Mesendoderm (in vitro differentiated cells): ENCODE measurements at places on chromosomes 5 and 9.
A peak's percentile ranks its signal among the peaks of the same experiment; 100 is the strongest.

GRCh38 chr9:127721391-127721821 lies 5.5 kb downstream of the TTC16 start:
- DNase-seq, result no peak

- DNase-seq, result no peak
Measured at GRCh38 chr5:61115968-61116367, 46.3 kb downstream of the SMIM15 start.

GRCh38 chr9:105118636-105119035 lies 125.8 kb upstream of the SLC44A1 start:
- peak; percentile 58 for DNase-seq

DNA sequence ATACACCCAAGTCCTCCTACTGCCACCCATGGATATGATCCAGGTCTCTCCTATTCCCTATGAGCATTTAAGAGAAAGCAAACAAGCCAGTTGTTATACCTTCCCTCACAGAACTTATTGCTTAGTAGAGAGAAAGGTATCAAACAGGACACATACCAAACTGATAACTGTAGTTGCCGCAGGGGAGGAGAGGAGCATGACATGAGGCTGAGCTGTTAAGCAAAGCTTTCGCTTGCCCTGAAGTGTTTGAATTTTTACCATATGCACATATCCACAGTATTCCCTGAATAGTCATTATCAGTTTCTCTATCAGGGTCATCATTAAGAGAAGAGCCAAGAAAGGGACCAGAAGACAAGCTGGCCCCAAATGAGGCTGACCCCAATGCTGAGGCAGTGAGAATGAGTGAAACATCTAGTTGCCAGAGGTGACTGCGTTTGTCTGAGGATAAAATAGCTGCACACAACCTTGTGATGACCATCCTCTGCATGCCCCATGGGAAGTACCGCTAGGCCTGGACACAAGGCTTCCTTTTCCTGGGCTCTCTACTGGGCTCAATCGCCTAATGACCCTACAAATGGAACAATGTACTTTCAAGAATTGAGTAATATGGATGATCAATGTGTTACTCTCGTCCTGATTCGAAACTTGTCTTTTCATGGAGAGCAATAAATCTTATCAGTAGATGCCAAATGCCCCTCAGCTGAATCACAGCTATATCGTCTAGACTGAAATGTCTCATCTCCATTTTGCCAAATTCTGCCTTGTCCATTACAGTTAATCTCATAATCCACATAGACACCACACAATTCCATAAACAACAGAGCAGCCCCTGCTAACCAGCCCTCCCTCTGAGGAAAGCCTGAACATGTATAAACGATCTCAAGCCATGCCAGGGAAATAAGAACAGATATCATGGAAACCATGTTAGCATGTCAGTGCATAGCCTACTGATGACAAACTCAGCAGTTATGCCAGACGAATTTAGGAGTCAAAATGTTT lies 4.3 kb upstream of the IFNK start:
- DNase-seq, result peak; percentile 53

DNA sequence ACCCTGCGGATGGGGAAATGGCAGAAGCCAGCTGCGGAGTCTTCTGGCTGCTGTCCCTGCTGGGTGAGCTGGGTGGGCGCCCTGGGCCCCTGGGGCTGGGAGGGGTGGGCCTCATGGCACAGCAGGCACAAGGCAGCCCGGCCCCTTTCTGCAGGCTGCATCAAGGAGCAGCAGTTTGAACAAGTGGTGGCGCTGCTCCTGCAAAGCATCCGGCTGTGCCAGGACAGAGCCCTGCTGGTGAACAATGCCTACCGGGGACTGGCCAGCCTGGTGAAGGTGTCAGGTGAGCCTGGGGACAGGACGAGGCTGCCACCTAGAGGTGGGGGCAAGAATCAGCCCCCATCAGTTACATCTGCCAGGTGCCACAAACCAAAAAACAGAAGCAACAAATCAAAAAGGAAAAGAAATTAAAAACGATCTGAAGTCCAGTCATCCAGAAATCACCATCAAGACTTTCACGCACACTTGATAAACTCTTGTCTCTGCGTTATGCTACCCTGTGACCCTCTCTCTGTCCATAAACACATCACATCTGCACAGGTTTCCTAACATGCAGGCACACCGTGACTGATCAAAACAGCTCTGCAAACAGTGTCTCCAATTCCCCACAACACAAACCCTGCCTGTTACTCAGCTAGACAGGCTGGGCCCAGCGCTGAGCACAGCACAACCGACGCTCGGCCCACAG lies 13.9 kb downstream of the REXO4 start:
- peak; percentile 57 for DNase-seq

DNA sequence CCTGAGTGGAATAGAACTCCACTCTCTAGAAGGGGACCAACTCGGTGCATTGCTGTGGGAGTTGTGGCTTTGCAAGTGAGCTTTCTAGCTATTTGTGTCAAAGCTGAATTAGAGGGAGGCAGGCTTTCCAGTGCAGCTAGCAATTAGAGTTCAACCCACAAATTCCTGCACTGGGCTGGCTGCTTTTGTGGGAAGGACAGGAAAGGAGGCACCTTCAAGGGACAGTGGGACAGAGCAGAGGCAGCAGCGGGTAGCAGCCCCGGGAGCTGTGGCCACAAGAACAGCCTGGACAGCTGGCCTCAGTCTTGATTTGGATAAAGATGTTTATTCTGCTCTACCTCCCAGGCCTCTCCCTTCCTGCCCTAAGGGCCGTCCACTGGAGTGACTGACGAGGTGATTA lies 83.7 kb upstream of the SLIT3 start:
- no peak for DNase-seq

- DNase-seq, result peak; percentile 93
Measured at GRCh38 chr9:81596679-81597418, 92.5 kb downstream of the TLE1 start.

GRCh38 chr9:106860721-106861639 lies 2.0 kb upstream of the ZNF462 start:
- DNase-seq, result peak; percentile 88

- no peak for DNase-seq
Measured at GRCh38 chr5:90134892-90135291, 274.7 kb downstream of the CETN3 start.

DNA sequence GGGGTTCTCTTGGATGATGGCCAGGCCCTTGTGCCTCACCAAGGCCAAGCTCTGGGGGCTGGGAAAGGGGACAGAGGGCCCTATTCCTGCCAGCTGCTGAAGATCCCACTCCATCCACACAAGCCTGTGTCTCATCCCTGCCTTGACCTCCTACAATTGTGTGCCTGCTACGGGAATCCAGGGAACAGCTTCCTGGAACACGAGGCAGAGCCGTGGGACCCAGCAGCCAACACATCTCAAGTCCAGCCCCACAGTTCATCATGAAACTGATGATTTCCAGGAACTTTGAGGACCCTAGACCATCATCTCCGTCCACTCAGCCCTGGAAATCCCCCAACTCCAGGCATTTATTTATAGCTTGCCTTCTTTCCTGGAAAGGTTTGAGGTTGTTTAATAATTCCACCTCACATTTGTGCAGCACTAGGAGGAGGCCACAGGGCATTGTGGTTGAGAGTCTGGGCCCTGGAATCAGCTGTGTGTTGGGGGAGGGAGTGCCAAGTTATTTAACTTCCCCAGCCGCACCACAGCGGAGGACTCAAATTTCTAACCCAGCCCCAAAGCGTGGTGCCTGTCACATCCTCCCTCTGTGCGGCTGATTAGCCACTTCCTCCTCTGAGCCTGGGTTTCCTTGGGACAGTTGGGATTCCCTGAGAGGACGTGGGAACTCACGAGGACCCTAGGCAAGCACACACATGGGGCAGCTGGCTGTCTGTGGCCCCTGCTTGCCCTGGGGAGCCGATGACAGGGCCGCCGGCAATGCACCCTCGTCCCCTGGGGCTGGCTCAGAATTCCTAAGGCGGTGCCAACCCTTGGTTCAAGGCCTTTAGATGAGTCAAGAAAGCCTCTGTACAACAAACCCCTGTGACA lies 58.2 kb upstream of the GGTA1 start:
- DNase-seq, result peak; percentile 89

GRCh38 chr5:74895906-74896305 lies 29.7 kb upstream of the FAM169A start:
- DNase-seq, result no peak

- DNase-seq, result no peak
Measured at GRCh38 chr9:115385383-115386122, 267.6 kb upstream of the TNC start.

GRCh38 chr5:143354025-143354424 lies 49.5 kb downstream of the NR3C1 start:
- no peak for DNase-seq

DNA sequence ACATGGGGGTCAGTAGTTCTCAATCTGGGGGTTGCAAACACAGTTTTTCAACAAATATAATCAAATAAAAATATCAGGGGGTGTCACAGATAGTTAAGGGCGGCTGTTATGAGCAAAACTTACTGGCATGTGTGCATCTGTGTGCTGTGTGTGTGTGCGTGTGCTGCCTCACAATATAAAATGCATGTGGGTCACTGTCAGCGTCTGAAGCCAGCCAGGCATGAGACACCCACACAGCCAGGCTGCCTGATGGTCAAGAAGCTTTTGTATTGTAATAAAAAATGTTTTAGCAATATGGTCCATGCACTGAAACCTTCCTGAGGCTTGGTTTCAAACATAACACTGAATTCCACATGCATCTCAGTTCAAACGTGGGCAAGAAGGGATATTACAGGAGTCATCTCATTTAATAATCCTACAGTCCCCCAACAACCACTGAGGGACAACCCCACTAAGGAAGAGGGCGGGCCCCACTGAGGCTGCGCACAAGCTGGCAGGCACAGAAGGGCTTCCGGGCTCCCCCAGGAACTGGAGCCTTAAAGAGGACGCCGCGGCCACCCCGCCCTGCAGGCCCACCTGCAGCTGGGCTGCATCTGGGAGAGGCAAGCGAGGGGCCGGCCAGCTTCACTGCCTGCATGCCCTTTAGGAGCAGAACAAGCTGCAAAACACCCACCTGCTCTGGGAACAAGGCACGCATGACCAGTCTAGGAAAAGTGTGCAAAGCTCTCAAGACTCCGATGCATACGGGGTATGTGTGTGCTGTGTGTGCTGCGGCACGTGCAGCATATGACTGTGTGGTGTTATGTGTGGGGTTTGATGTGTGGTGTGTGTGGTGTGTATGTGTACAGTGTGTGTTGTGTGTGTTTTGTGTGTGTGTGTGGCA lies 14.1 kb downstream of the SEMA4D start:
- DNase-seq, result no peak

GRCh38 chr9:116000748-116001329 lies 152.8 kb upstream of the PAPPA start:
- peak; percentile 45 for DNase-seq

DNA sequence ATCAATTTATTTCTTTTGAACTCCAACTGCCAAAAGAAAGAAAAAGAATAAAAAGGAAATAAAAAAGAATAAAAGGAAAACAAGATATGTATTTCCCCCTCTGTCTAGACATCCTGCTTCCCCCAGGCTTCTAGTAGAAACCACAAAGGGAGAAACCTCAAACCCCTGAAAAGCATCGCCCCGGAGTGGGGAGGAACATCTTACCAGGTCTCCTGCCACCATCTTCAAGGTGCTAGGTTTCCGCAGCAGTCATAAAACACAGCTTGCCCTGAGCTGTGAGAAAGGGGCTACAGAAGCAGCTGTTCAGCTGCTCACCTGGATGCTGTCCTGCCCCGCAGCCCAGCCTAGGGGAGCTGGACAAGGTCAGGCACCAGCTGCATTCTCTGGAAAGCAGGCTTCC lies 487.7 kb downstream of the GADD45G start:
- DNase-seq, result no peak

DNA sequence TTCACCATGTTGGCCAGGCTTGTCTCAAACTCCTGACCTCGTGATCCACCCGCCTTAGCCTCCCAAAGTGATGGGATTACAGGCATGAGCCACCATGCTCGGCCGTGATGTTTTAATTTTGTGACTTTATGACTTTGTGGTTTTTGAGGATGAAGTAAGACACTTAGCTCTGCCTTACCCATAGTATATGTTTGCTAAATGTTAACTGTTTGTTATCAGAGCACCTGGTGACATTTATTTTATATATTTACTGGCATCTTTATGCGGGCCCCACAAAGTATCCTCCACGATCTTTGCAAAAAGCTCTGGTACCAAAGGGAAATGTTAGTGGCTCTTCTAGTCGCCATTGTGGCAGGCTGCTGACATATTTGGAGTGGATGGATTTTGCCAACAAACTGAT lies 6.7 kb downstream of the SLC23A1 start:
- no peak for DNase-seq

DNA sequence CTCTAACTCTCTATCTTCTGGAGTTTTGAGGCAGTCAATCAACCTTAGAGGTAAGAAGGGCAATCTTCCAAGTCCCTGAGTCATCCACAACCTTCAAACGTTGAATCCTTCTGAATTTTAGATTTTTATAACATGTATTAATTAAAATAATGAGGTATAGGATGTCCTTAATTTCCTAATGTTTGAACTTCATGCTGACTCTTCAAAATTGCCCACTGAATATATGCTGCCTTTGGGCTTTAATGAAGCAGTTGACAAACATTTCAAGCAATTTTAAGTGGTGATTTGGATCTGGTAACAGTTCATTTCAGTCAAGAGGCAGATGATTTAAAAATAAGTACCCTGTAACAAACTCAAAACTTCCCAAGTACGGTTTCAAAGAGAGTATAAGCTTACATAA lies 26.0 kb downstream of the ERP44 start:
- DNase-seq, result no peak

- DNase-seq, result no peak
Measured at GRCh38 chr9:6873857-6874256, 116.1 kb downstream of the KDM4C start.

DNA sequence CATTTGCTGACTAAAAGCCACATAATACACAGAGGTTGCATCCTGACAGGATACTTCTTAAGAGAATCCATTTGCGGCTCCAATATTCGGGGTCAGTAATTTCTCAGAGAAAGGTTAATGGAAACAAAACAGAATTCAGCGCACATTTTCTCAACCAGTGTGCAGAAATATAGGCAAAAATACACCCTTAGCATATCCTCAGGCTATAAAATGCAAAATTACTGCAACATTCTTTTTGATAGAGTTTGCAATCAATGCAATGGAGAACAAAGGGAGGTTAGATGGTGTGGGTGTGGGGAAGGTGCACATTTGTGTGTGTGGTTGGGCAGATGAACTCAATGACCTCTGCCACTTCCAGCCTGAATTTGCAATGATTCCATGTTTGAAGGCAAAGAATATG lies 35.4 kb upstream of the ACO1 start:
- DNase-seq, result no peak

DNA sequence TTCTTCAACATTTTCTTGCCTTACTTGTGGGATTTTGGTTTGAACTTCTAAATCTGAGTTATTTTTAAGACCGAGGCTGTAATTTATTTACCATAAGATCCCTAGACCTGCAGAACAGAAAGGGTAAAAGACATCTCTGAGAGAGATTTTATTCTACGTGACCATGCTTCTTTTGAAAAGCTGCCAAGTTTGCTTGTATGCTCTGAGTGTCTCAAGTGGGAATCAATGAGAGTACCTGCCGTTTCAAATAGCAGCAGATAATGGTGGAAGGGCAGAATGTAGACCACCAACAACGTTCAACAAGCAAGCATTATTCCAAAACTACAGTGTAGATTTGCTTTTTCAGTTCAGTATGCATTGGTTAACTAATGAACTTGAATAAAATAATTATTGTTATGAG lies 108.6 kb upstream of the MINAR2 start:
- no peak for DNase-seq
